Activated naive CD8-positive, alpha-beta T cell treated with anti-CD3 and anti-CD28 coated beads for 36 hours (primary cell): ENCODE measurements at places on chromosomes 16 and 17. TPM values are rescaled to one million over a fixed set of nuclear protein-coding genes. Genes with fewer than 3 reads are reported as not detected.

The ALOXE3 gene
- total RNA-seq: not detected

The KRTAP1-5 gene
- total RNA-seq: not detected

The RND2 gene
- not detected for total RNA-seq

The NKD1 gene
- 0.87 TPM for total RNA-seq

The HOXB6 gene
- total RNA-seq: not detected

The CES5A gene
- not detected for total RNA-seq

The PHF12 gene
- total RNA-seq: 41.4 TPM

GRCh38 chr16:57826706-57827625 lies 24.7 kb upstream of the KIFC3 start:
- no peak for DNase-seq

- DNase-seq: no peak
These were observed 16.4 kb downstream of the CACNG4 start for GRCh38 chr17:66980896-66981295.

GRCh38 chr17:54559883-54560282 lies 340.8 kb upstream of the TOM1L1 start:
- no peak for DNase-seq

DNA sequence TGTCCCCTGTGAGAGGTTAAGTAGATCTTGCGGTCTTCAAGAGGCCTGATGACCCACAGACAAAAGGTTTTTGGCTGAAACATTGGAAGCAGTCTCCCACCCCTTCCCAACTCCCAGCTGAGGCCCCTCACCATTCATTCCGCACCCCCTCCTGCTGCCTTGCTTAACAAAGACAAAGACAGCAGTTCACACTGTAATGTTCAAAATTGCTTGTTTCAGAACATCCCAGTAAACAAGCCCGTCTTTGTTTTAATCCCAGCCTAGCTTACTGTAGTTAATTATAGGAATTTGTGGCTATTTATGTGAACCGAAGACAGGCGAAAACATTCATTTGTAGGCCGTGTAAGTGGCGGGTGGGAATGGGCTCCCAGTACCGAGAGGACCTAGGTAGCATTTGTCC lies 55.7 kb downstream of the IRX5 start:
- no peak for DNase-seq

DNA sequence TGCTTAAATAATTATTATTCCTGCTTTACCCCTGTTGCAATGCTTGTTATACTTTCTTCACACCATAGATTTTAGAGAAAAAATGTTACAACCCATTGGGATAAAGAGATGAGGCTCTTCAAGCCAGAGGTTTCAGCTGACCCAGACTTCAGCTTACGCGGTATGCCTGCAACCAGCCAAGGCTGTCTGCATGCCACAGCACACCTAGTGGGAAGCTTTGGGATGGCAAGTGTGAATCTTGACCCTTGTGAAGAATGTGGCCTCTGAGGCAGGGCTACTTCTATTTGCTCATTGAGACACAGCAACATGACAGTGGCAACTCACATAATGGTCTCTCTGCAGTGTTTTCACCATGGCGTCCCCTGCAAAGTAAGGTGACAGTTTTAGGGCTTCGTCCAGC lies 193.9 kb upstream of the PIRT start:
- DNase-seq: no peak

GRCh38 chr17:40912486-40913210 lies 24.8 kb downstream of the KRT23 start:
- no peak for DNase-seq

- DNase-seq: peak; percentile 78
These were observed at the start of gene CSNK2A2 for GRCh38 chr16:58198022-58198683. TSS of gene CSNK2A2 (minus strand) at chr16:58198106. CDS start at chr16:58197736, 370 bp downstream.

DNA sequence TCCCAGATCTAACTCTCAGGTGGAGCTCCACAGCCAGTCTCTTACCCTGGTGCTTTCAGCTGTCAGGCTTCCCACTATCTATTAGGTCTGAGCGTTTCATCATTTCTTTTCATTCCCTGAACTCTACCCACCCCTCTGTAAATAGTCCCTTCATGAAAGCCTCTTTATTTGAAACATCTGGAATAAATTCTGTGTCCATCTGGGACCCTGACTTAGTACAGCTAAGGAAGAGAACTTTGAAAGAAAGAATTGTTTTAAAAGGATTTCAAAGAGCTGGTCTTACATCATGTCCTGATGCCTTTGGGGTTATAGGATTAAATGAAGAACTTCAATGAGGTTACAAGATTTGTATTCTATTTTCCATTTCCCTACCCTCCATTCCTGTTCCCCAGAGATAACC lies 388.5 kb upstream of the CA10 start:
- DNase-seq: no peak

DNA sequence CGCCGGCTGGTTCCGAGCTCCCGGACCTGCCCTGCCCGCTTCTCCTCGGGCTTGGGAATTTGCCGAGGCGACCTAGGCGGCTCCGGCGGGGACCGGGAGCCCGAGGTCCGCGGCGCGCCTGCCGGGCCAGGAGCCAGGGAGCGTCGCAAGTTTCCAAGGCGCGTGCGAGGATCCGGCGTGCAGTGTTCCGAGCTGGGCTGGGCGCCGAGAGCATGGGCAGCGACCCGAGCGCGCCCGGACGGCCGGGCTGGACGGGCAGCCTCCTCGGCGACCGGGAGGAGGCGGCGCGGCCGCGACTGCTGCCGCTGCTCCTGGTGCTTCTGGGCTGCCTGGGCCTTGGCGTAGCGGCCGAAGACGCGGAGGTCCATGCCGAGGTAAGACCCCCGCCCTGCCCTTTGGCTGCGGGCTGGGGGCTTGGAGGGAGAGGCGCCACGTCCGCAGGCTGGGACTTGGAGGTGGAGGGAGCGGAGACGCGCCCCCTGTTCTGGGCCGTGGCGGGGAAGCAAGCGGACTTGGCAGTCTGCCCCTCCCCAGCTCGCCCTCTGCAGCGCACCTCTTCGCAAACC lies 668 bp downstream of the MMP15 start:
- DNase-seq: peak; percentile 21
